Testis (tissue), 5 donors: ENCODE measurements at places on chromosomes 16 and 17.

- DNase-seq, result no peak
These were observed 48.5 kb upstream of the MRC2 start for GRCh38 chr17:62578757-62579487.

GRCh38 chr16:10016752-10017151, 165.5 kb downstream of the GRIN2A start:
- no peak for DNase-seq

DNA sequence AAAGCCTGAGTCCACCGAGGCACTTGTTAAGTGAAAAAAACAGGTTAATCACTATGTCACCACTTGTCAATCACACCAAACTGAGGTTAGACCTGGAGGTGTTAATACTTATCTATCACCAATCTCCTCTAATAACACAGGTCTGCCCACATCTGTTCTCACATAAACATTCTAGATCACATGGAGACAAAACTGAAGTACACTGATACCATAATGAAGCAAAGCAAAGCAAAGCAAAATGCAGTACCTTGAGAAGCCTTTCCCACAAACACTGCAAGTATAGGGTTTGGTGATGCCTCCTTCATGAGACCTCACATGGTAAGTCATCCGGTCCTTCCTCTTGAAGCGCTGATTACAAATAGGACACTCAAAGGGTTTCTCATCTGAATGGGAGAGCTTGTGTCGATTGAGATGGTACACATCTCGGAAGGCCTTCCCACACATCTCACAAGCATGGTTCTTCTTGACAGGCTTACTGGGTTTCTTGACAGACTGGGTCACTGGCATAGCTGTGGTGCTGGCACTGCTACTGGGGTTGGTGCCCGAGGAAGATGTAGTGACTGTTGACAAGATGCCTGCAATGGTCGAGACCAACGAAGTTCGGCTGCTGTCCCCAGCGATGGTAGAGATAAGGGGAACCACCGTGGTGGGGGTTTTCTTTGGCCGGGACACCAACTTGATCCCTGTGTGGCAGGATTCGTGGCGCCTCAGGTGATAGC, 5.4 kb downstream of the VEZF1 start:
- no peak for DNase-seq

GRCh38 chr16:1825864-1826690, 548 bp downstream of the HAGH start:
- no peak for DNase-seq

DNA sequence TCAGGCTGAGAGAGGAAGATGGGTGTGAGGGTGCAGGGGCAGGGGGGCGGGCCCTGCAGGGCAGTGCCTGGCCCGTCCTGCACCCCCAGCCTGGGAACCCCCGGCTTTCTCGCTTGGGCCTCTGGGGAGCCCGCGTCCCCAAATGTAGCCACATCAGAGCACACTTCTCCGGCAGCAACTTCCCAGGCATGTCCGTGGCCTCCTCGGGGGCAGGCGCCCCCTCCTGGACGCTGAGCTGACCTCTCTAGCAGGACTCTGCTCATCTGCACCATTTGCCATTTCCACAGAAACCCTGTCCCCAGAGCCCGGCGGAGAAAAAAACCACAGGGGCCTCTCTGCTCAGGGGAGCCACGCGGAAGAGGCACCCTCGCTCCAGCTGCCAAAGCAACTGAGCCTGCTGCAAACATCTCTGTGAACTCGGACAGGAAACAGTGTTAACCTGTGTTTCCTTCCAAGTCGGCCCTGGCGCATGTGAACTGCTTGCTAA, 63.4 kb downstream of the KLHDC4 start:
- DNase-seq, result peak; percentile 61

DNA sequence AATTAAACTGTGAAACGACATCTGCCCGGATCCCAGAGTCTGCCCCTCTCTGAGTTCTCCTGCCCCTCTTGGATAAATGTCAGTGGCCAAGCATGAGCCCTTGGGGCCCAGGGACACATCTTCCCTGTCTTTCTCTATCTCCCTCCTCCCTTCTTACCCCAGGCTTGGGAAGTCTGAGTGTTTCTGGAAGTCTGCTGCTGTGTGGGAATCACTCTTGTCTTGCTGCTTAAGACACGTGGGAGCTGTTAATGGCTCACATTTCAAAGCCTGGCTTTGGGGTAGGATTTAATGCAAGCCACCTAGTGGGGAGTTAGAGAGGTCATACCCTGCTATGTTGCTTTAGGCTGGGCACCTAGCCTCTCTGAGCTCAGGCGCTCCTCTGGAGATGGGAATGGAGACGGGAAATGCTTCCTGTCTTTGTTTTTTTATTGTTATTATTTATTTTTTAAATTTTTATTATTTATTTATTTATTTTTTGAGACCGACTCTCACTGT, 218.5 kb upstream of the CIBAR2 start:
- peak; percentile 61 for DNase-seq

GRCh38 chr16:22192261-22193062, 13.6 kb upstream of the EEF2K start:
- peak; percentile 92 for DNase-seq

- DNase-seq, result no peak
These were observed 3.1 kb downstream of the NFE2L1 start for GRCh38 chr17:48051283-48051682.

DNA sequence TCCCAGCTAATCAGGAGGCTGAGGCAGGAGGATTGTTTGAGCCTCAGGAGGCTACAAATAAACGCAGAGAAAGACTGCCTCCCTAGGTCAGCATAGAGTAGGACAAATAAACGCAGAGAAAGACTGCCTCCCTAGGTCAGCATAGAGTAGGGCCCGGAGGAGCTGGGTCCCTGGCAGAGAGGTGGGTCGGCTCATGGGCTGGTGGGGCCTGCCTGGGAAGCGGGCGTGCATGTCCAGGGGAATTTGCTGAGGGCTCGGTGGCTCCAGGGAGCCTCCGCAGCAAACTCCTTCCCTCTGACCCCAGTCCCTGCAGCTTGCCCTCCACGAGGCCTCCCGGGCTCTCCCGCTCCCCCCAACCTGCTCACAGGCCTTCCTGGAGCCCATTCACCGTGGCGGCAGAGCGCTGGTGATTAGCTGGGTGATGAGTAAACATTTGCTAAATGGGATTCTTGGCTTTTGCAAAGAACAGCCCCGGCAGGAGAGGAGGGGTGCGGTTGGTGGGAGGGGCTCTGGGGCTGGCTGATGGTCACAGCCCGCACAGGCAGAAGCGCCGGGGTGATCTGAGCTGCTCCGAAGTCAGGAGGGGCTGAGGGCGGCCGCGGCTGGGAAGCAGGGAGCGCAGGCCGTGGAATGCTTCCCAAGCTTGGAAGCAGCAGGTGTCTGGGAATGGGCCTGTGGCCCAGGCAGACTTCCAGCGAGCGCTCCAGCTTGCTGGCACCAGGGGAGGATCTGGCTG, 93.1 kb downstream of the RTN4RL1 start:
- DNase-seq, result peak; percentile 40

- DNase-seq, result peak; percentile 34
These were observed 120.2 kb downstream of the METRNL start for GRCh38 chr17:83199500-83200201.

- peak; percentile 36 for DNase-seq
These were observed 142.8 kb downstream of the GRIN2A start for GRCh38 chr16:10039220-10040096.

- DNase-seq, result no peak
These were observed 424.7 kb downstream of the CDH13 start for GRCh38 chr16:83051451-83051850.

- no peak for DNase-seq
These were observed 20.7 kb downstream of the MARCHF10 start for GRCh38 chr17:62787366-62787765.
